ENCODE measurements at places on chromosomes 4 and X.

- H3K4me1 ChIP-seq, result peaks cover 43% of the 10 kb centered on the region
- no peak for DNase-seq
- peak overlapping the region; percentile 88 for H3K27ac ChIP-seq
- peaks cover 34% of the 10 kb centered on the region for H3K27me3 ChIP-seq
- H3K36me3 ChIP-seq, result peaks cover 18% of the 10 kb centered on the region
Measured at GRCh38 chr4:108168160-108168670, 517 bp downstream of the LEF1 start.

- H3K27me3 ChIP-seq, result no peaks in the 10 kb centered on the region
- H3K4me3 ChIP-seq, result no peak overlapping the region
Measured at GRCh38 chr4:189048119-189048518, 892.6 kb upstream of the FRG1 start.

DNA sequence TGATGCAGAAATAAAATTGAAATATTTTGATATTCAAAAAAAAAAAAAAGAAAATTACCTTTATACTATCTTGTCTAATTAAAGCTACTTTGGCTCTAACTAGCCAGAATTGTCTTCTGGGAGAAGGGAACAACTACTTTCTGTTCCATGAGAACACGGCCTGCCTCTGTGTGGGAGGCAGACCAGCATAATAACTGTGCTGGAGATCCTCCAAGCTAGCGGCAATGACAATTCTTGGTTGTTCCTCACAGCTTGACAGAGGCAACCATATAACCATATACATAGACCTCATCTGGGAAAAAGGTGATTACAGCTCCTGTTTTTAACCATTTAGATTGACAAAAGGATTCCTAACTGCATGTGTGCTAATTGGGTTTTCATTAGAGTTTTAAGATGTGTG is 95.7 kb downstream of the RBMX2 start:
- H3K36me3 ChIP-seq, result no peaks in the 10 kb centered on the region
- H3K4me1 ChIP-seq, result no peaks in the 10 kb centered on the region
- H3K27me3 ChIP-seq, result no peaks in the 10 kb centered on the region

DNA sequence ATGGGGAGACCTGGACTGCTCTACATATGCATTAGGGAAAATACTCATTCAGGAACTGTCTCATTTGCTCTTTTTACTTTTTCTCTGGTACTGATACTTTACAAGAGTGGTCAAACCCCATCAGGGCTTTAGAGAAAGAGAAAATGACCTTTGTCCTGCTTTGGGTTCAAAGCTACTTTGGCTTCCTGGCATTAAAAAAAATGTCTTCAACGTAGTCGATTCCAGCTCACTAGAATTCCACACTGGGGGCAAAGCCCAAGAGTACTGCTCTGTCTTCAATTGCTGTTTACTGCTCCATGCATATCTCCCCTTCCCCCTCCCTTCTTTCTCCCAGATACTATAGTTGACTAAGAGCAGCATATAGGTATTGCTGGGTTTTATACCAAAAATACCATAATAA is 98.0 kb downstream of the PAPSS1 start:
- H3K4me1 ChIP-seq, result peaks cover 4% of the 10 kb centered on the region
- H3K4me3 ChIP-seq, result no peak overlapping the region
- H3K27ac ChIP-seq, result no peak overlapping the region
- no peaks in the 10 kb centered on the region for H3K27me3 ChIP-seq
- H3K36me3 ChIP-seq, result peaks cover 9% of the 10 kb centered on the region

GRCh38 chr4:164931551-164932324 is 45.7 kb downstream of the TRIM61 start:
- no peak overlapping the region for H3K4me3 ChIP-seq
- no peaks in the 10 kb centered on the region for H3K4me1 ChIP-seq
- no peak for DNase-seq
- H3K36me3 ChIP-seq, result no peaks in the 10 kb centered on the region

GRCh38 chr4:156774422-156774821 is 197.2 kb downstream of the PDGFC start:
- H3K27me3 ChIP-seq, result no peaks in the 10 kb centered on the region
- no peak overlapping the region for H3K4me3 ChIP-seq
- no peaks in the 10 kb centered on the region for H3K36me3 ChIP-seq

DNA sequence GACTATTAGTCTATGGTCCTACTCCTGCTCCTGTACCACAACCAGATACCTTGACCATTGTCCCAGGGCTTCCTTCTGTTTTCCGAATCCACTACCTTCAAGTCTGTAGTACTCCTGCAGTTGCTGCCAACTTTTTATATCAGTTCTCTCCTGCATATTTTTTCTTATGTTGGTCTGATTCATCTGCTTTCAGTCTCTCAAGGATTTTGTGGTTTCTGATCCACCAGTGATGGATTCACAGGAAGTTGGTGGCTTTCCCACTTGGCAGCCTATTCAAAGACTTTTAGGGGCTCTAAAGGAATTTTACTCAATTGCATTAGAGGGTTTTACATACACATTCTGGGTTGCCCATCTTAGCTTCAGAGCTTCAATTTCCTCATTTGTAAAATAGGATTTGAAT is 23.6 kb downstream of the KIF4A start:
- no peak for DNase-seq
- H3K36me3 ChIP-seq, result peaks cover 37% of the 10 kb centered on the region
- no peak overlapping the region for H3K4me3 ChIP-seq

DNA sequence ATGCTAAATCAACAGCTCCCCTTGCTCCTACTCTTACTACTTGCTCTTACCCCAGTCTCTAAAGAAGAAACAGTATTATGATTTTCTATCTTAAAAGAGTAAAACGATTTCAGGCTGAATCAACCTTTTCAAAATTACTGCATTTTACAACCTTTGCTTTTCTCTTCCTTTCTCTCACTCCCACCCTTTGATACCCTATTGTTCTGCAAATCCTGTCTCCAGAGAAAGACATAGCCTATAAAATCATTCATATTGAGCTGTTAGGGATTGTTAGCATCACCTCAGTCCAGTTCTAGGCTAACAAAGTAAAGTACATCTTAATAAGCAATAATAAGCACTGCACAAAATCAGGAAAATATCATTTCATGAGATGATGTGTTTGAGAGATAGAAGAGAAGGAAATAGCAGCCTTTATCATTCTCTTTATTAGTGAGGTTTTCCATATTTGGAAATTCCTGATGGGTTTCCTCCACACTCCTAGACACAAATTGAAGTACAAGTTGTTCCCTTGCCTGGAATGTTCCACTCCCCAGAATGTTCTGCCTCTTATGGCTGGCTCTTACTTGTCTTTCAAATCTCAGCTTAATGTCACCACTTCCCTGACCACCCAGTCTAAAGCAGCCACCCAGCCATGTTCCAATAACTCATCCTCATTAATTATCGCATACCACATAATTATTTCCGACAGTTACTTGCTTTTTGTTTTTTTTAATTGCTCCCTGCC is 219.7 kb downstream of the PALLD start:
- H3K4me1 ChIP-seq, result peaks cover 5% of the 10 kb centered on the region
- H3K36me3 ChIP-seq, result no peaks in the 10 kb centered on the region
- no peak overlapping the region for H3K27ac ChIP-seq
- H3K27me3 ChIP-seq, result peaks cover 5% of the 10 kb centered on the region
- no peak overlapping the region for H3K4me3 ChIP-seq
- DNase-seq, result no peak

DNA sequence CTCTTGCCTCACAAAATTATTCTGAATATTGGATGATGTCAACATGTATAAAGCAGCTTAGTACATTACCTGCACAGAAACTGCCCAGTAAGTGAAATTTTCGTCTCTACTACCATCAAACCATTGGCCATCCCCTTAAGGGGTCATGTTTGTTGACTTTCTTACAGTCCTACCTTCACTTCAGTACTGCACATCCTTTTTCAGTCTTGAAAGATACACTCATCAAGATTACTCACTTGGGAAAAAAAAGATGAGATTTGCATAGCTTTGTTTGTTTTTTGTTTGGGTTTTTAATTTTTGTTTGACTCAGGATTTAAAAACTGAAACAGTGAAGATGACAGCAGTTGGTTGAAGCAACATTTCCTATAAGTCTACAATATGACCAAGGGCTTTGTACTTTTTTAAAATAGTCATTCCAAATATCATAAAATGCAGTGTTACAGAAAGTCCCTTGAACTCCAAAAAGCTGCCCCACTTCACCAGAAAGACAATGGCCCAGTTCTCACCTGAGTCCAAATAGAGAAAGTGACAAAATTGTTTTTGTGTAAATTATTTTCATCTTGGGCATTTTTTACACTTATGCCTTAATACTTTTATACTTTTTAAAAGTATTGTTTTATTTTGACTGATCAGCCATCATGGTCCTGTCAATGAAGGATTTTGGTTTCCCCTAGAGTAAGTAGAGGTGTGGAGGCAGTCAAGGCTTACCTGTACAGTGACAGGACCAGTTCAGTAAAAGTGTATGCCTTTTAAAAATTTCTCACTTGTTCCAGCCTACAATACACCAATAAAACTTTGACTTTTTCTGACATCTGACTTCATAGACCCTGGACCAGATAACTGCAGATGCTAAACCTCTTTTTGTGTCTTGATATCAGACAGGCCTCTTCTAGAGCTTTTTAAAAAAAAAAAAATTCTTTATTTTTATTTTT is 59.7 kb upstream of the EDA2R start:
- H3K4me3 ChIP-seq, result no peak overlapping the region
- no peaks in the 10 kb centered on the region for H3K27me3 ChIP-seq
- no peak overlapping the region for H3K27ac ChIP-seq
- no peaks in the 10 kb centered on the region for H3K4me1 ChIP-seq
- no peak for DNase-seq
- no peaks in the 10 kb centered on the region for H3K36me3 ChIP-seq

All from T-helper 2 cell treated with Interferon-gamma antibody and Interleukin-4, amounts not matched to agents 5 μg/mL and 100 μg/mL, for 36 hours (primary cell).